ENCODE measurements at places on chromosomes 3 and 15.

DNA sequence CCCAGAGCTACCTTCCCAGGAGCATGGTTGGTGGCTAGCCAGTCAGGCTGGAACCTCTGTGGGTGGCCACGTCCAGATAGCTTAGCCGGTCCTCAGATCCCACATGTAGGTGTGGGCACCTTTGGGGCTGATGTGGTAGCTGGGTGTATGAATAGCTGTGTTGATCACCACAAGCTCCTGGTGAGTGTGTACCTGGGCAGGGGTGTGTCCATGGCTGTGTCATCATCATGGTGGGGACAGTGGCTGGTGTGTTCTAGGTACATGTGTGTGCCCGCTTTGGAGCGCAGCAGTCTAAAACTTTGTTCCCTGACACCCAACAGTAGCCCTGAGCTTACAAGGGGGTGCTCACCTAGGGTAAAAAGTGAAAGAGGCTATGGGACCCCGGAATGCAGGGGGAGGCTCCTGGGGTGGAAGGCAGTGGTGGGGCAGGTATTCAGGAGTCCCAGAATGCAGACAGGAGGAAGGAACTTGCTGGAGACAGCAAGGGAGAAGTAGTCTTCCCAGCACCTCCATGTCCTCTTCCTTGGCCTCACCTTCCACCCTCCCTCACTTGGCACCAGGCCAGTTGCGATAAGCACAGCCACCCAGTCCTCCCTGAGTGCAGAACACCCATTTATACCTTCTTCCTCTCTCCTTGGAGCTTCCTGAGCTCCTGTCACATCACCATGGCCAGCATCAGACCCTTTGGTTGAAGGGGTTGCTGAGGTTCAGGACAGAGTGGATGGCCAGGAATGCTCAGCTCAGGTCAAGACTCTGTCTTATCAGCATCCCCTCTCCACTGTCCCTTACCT, 1.2 kb downstream of the CISH start:
- no peak for DNase-seq

GRCh38 chr3:98727638-98728037, 35.5 kb upstream of the ST3GAL6 start:
- no peak for DNase-seq

- DNase-seq: no peak
Measured at GRCh38 chr3:88321363-88322050, 171.7 kb downstream of the C3orf38 start.

- no peak for DNase-seq
Measured at GRCh38 chr3:107942244-107942643, 148.6 kb downstream of the CD47 start.

DNA sequence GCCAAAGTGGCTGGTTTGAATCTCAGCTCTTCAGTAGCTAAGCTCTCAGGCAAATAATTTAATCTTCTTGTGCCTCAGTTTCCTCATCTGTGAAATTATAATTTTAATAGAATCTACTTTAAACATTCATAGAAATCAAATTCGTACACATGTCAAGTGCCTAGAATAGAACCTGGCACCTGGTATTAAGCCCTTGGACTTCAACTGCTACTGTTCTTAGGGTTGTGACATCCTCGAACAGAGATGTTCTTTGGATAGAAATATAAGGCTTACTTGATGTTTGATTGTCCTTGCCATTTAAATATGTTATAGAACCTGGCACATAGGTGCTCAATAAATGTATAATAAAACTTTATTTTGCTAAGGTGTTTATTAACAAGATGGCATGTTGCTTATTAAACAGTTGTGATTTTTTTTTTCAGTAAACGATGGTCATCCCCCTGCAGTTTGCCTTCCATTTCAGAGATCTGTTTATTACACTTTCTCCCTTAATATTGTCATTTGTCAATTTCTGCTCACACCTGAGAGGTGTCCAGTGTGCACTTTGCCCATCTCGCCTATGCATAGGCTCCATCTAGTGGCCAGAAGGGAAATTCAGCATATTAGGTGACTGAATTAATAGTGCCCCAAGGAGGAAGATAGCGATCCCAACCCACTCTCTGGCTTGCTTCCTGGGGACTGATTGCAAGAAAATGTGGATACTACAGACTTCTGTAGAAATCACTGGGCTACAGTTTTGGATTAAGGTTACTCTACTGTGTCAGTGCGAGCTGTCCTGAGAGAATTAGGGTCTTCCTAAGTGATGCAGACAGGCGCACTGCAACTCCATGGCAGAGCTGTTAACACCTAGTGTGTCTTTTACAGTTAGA, 10.7 kb downstream of the IGF1R start:
- DNase-seq: peak; percentile 29

DNA sequence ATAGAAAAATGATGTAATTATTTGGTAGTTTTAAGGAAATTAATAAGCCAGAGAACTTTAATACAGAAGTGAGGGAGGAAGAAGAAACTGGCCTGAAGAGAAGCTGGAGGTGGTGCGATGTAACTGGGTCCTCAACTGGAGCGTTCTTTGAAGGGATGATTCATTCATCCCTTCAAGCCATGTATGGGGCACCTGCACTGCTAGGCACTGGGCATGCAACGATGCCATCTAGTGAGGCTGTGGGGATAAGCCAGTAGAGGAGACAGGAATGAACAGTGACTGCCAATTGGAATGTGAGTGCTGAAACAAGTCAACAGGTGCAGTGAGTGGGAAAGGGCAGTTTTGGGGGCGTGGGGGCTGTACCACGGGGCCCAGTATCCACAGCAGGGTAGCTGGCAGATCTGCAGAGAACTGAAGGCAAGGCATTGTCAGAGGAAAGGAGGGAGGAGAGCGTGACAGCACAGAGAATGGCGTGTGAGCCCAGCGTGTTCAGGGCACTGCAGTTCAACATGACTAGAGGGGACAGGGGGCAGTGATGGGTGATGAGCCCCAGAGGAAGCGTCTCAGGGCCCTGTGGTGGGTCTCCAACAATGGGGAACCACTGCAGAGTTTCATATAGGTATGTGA, 3.8 kb upstream of the KIF23 start:
- DNase-seq: peak; percentile 45

DNA sequence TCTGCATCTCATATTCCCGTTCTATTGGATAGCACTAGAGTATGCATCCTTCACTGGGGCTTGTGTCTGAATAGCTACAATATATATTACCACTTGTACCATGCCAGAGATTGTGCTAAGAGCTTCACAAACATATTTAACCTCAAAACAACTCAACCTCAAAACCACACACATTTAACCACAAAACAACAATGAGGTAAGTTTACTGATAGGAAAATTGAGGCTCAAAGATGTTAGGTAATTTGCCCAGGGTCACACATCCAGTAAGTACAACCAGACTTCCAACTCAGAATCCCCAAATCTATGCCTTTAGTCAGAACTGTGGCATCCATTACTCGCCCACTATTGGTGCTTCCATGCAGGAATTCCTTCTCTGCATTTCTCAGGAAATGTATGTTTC, 220.0 kb downstream of the FAM43A start:
- DNase-seq: no peak

GRCh38 chr3:140225996-140226395, 291.0 kb downstream of the CLSTN2 start:
- DNase-seq: no peak

GRCh38 chr3:49869525-49870126, at the start of gene CAMKV:
TSS of gene CAMKV (minus strand) at chr3:49869906. CDS start at chr3:49862388, 7,518 bp downstream.
- peak; percentile 63 for DNase-seq

GRCh38 chr15:74403991-74404563, 29.7 kb downstream of the SEMA7A start:
- DNase-seq: no peak

DNA sequence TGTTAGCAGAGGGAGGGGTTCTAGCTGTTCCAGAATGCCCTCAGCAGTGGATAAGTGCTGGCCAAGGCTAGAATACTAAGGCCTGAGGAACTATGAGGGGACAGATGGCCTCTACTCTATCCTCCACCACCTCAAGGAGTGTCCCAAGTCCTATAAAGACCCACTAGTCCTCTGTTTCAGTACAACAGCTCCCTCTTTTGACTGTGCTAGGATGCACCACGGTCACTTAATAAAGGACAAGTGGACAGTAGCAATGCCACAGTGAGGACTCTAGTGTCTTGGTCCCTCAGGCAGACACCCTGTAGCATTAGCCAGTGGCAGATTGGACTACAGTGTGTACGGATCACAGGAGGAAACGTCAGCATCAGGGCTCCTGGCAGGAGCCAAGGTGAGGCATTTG, 171.8 kb upstream of the PROK2 start:
- peak; percentile 65 for DNase-seq

- DNase-seq: no peak
Measured at GRCh38 chr3:24154013-24154695, 209.1 kb downstream of the NR1D2 start.

GRCh38 chr3:129974564-129974832, at the start of gene TRH:
TSS of gene TRH (plus strand) at chr3:129974720. CDS start at chr3:129975817, 1,097 bp downstream.
- DNase-seq: no peak

DNA sequence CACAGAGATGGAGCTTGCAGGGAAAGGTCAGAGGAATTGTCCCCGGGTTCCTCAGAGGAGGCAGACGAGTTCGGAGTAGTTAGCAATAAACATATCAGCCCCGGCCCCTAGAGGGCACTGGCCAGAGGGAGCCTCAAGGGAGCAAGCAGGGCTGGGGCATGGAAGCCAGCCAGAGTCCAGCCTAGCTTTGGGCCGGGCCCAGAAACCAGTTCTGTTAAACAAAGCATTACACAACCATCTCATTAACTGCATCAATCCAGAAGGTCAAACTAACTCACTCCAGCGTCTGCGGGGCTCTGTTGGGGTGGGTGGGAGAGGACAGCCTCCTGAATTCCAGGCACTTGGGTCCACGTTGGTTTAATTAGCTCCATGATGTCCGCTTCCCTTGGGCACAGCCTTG, 41.0 kb upstream of the IREB2 start:
- no peak for DNase-seq

- DNase-seq: no peak
Measured at GRCh38 chr15:87228460-87228859, 1028.1 kb downstream of the NTRK3 start.

- DNase-seq: no peak
Measured at GRCh38 chr15:75023872-75024636, 664 bp downstream of the PPCDC start.

DNA sequence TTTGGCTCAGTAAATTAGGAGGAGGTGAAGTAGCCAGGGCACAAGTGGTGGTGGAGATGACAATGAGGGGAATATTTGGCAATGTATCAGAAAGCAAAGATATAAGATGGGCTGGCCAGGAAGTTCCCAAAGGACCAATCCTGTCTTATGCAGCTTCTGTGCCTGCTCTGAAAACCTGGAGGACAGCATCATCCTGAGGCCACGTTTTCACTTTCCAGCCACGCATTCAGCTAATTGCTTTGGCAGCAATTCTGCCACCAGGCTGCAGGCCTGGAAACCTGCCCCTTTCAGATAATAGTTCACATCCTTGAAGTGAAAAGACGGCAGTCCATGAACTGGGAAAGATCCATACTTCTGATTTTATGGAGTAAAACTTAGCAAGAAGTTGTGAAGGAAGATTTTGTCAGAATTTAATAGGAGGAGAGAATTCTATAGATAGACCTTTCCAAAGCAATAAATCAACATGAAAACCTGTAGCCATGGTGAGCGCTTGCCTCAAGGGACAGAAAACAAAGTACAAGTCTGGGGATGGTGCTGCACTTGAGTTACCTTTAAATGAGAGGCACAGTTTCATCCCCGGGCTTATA, 682.5 kb downstream of the GRM7 start:
- no peak for DNase-seq

- no peak for DNase-seq
Measured at GRCh38 chr15:62977952-62978811, 64.4 kb upstream of the TPM1 start.

GRCh38 chr3:168414149-168414548, 318.4 kb upstream of the GOLIM4 start:
- no peak for DNase-seq

GRCh38 chr3:192332386-192333291, 394.7 kb downstream of the FGF12 start:
- no peak for DNase-seq
